ENCODE measurements at places on chromosomes 5 and 9.

GRCh38 chr5:171540865-171541264 is 121.4 kb downstream of the FGF18 start:
- DNase-seq, result no peak

GRCh38 chr9:128005923-128006322 is 25.1 kb upstream of the EEIG1 start:
- DNase-seq, result no peak

DNA sequence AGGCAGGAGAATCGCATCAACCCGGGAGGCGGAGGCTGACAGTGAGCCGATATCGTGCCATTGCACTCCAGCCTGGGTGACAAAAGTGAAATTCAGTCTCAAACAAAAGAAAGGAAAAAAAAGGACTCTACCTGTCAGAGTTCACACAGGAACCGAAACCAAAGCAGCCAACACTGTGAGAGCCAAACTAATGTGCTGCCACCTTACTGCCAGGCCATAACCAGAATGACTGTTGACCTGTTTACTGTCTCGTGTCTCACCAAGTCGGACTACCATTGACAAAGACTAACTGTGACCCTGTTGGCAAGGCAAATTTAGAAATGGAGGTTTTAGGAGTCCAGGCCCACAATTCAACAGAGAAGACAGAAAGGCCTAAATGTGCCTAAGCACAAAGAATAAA is 112.4 kb downstream of the ANXA2R start:
- no peak for DNase-seq

- no peak for DNase-seq
Observed at GRCh38 chr5:149383399-149383798, 4.3 kb upstream of the IL17B start.

GRCh38 chr5:138351056-138351455 is 1.4 kb upstream of the KDM3B start:
- DNase-seq, result no peak

DNA sequence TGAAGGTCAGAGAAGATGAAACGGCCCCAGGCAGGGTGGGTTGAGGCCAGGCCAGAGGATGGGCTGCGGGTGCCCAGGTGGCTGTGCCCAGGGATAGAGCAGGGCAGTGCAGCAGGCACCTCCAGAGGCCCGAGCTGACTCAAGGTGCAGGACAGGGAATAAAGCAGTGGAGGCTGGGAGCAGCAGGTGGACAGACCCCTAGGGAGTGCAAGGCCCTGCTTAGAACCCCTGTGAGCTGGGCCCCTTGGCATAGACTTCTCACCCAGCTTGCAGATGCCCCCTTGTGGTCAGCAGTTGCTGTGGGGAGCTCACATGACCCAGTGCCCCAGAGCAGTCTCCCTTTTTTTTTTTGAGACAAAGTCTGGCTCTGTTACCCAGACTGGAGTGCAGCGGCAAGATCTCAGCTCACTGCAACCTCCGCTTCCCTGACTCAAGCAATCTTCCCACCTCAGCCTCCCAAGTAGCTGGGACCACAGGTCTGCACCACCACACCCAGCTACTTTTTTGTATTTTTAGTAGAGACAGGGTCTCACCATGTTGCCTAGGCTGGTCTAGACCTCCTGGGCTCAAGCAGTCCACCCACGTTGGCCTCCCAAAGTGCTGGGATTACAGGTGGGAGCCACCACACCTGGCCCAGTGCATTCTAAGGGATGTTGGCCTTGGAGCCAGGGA is 118.8 kb downstream of the WNK2 start:
- DNase-seq, result peak; percentile 78

DNA sequence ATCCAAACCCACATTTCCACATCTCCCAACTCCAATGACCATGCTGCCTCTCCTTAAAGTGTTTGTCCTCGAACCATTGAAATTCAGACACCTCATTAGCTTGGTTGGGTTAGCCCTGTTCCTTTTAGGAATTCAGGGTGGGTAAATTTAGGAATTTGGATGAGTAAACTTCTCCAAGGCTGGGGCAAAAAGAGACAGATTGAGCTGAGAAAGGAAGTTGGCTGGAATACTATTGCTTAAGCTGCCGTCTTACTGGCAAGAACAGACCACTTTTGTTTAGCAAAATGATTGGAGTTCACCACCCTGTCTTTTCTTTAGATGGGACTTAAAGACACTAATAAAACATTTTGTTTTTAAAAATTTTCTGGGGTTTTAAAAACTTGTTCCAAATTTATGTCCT is 143.6 kb upstream of the GDNF start:
- no peak for DNase-seq

DNA sequence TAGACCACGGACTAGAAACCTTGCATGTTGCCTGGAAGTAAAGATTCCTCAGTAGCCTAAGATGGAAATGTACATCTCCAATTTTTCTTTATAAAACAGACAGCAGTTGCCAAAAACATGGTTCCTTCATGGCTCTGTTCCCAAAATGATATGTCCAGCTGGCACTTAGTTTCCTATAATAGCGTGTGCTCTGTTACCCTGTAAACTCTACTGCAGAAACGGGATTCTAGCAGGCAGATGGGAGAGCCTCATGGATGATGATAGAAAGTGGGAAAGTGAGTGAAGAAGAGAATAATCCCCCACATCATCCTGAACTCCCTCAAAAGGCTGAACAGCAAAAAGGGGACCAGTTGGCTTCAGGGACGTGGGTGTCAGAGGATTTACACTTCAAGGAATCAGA is 118.2 kb downstream of the FRMD3 start:
- no peak for DNase-seq

DNA sequence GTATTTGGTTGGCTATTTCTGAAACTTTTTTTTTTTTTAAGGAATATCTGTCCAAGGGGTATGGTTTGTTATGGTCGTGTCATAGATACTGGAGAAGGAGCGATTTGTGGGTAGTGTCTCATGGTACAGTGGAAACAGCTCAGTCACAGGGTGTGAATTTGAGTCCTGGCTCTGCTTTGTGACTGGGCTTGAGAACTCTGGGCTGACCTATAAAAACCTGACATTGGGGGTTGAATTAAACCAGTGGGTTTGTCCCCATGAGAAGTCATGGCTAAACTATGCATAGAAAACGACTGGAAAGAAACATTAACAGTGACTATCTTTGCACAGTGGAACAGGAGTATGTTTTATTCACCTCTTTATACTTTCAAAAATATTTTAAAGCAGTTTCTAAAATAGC is 54.7 kb downstream of the MACROH2A1 start:
- DNase-seq, result no peak

DNA sequence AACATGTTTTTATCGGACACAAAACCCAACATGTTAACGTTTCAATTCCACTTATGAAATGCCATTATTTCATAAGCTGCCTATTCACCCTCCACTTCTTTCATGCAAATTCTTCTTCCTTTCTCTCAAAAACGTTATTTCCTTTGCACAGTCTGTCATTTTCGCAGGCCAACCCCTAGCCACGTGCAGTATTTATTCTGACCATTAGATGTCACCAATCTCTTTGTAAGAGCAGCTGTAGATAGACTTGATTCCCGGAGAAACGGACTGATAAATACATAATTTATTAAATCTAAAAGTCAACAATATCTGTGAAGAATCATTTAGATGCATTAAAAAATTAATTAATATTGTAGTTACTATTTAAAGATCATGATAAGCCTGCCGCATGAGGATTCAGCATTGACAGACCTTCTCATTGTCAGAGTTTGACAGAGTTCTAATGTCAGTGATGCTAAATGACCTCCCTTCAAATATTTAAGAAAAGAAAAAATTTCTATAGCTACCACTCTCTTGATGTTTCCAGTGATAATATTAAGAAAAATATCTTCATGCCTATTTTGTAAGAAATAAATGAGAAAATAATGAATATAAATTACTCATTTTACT is 933.6 kb downstream of the CDH12 start:
- DNase-seq, result peak; percentile 2

DNA sequence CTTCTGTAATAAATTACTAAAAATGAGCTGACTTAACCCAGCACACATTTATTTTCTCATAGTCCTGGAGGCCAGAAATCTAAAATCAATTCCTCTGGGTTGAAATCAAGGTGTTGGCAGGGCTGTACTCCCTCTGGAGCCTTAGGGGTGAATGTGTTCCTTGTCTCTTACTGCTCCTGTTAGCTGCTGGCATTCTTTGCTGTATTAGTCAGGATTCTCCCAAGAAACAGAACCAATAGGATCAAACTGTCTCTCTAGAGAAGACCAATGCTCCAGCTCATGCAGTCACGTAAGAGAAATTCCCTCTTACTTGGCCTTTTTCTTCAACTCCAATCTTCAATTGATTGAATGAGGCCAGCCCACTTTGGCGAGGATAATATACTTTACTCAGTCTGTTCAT is 15.3 kb upstream of the CD180 start:
- DNase-seq, result no peak

- no peak for DNase-seq
Observed at GRCh38 chr5:108196276-108196675, 185.6 kb downstream of the FBXL17 start.

DNA sequence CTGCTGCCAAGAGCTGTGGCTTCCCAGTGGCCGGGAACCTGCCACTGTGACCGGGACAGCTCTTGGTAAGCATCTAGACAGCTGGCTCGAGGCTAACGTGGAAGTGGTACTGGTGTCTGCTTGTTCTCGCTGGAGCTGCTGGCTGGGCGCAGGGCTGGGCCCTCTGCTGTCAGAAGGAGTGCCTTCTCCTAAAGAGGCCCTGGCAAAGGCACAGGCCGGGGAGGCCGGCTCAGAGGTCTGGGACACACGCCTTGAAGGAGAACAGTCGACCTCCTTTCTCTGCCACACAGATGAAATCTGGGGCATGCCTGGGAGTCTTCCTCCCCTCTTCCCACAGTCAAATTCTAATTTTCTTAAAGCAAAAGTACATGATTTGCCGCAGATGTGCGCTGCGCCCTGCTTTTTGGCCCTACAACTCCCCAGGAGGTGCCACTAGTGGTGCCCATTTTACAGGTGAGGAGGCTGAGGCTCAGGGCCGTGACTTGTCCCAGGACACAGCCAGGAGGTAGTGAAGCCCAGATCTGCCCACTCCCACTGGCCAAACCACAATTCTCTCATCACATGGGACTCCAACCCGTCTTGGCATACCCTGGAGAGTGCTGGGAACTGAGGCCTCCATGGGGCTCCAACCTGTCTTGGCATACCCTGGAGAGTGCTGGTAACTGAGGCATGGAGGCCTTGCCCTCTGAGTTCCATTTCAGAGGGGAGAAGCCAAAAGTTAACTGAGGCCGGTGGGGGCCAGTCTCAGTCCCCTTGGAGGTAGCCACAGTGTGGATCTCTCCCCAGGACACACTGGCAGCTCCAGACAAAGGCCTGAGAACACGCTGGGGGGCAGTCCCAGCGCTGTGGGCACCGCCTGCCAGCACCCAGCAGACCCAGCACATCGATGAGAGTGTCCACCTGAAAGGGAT is 12.0 kb upstream of the RXRA start:
- DNase-seq, result no peak

- no peak for DNase-seq
Observed at GRCh38 chr5:173780235-173781234, 107.6 kb upstream of the CPEB4 start.

- DNase-seq, result no peak
Observed at GRCh38 chr5:73587923-73588322, 22.4 kb downstream of the UTP15 start.

DNA sequence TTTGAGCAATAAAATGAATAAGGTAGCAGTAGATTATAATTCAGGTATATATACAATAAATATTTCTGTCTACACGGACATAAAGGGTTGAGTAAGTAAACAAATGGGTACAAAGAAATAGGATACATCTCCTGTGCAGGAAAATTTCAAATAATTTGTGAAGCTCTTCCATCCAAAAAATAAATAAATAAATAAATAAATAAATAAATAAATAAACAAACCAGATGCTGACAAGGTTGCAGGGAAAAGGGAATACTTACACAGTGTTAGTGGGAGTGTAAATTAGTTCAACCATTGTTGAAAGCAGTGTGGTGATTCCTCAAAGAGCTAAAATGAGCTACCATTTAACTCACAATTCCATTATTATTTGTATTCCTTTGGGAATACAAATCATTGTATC is 227.3 kb upstream of the CDH18 start:
- DNase-seq, result no peak

DNA sequence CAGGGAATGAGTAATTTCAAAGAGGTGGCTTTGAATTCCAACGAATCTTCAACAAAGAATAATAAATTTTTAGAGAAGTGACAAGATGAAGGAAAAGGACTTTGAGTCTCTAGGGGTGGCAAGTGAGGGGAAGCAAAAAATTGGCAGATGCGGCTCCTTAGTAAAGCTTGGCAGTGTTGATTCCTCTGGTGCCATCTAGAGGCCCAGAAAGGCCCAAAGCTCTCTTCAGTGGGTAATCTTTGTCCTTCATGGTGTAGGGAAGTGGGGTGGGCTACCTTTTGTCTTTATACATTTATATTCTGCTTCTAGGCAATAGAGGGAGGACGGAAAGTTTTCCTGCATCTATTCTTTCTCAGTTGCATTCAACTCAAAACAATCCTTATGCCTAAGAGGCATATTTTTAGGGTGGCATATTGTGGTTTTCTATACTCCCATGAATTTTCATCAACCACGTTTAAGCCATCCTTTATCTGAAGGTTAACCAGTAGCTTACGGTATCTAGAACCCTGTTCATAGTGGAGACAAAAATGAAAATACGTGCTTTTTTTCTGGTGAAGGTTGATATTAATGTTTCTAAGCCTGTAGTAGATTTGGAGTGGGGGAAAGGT is 17.5 kb upstream of the ROPN1L start:
- DNase-seq, result peak; percentile 36

DNA sequence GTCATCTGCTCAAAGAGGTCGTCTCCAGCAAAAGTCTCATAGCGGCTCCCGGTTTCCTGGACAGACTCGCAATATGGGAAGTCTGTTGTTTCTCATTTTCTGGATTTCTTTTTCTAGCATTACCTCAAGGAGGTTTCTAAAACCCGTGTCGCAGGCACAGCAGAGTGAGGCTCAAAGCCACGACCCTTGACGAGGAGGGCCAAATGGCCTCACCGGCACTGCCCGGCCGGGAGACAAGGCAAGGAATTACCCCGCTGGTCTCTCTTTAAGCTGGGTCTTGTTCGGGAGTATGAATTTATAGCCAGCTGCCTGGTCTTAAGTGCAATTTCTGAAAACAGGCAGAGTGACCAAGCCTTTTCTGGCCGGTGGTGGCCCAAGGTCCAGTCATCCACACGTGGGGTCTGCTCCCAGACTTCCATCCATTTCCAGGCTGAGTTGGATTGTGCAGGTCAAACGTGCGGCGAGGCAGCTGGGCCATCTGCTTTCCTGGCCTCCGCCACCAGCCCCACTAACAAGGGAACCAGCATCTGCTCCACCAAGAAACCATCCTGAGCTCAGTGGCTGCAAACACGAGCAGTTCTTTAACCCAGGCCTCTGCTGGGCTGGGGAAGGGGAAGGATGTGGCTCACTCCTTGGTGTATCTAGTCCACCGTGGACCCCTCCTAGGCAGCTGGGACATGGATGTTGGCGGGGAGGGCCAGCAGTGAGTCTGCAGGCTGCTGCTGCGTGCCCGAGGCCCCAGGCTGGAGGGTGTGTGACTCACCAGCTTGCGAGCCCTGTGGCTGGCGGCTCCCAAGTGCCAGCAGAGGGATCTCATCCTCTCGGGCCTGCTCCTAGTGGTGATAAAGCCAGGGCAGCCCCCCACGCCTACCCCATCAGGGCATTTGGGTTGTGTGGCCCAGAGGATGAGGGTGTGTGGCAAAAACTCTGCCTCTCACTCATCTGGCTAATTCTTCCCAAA is 55.6 kb upstream of the COL5A1 start:
- DNase-seq, result no peak

Data from activated CD8-positive, alpha-beta T cell treated with anti-CD3 and anti-CD28 coated beads for 36 hours (primary cell).